ENCODE measurements at places on chromosomes 3 and 15.

DNA sequence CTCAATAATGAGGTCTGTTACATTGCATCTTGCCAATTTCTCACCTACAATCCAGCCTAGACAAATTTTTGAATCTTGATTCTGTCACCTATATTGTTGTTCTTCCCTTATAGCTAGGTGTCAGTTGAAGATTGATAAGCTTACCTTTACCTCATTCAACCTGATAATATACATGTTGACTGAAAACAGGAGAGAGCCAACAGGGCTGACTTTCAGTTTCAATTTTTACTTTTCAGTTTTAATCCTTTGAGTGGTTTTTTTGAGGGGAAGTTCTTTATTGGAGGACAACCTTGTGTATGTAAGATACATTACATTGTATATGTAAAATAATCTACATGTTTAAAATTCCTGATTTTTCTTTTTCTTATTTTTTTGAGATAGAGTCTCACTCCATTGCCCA, 5.8 kb downstream of the ATP13A5 start:
- no peak for DNase-seq

- DNase-seq, result no peak
Measured at GRCh38 chr15:63928185-63928842, 94.6 kb upstream of the HERC1 start.

DNA sequence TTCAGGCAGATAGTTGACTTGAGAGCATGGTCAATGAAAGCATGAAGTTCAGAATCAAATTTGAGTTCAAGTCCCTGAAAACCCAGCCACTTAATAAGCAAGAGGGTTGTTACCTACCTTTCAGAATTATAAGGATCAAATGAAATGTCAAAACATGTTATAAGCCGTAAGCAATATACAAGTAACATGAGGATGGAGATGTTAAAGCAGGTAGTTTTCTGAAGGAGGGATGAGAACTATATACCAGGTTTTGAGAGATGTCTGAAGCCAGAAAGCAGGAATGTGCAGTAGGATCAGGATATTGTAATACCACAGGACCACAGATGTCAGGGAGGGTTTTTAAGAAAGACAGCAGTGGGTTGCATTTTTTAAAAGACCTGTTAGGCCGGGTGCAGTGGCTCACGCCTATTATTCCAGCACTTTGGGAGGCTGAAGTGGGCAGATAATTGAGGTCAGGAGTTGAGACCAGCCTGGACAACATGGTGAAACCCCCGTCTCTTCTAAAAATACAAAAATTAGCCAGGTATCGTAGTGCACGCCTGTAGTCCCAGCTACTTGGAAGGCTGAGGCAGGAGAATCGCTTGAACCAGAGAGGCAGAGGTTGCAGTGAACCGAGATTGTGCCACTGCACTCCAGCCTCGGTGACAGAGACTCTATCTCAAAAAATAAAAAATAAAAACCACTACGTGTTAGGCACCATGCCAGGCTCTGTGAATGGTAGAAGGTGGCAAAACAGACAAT, 6.9 kb upstream of the EIF3J start:
- no peak for DNase-seq

- DNase-seq, result no peak
Measured at GRCh38 chr3:119367000-119367399, 72.8 kb downstream of the ARHGAP31 start.

- DNase-seq, result no peak
Measured at GRCh38 chr15:79322945-79323344, 12.0 kb downstream of the TMED3 start.

- no peak for DNase-seq
Measured at GRCh38 chr15:68674975-68675374, 96.2 kb downstream of the CORO2B start.

DNA sequence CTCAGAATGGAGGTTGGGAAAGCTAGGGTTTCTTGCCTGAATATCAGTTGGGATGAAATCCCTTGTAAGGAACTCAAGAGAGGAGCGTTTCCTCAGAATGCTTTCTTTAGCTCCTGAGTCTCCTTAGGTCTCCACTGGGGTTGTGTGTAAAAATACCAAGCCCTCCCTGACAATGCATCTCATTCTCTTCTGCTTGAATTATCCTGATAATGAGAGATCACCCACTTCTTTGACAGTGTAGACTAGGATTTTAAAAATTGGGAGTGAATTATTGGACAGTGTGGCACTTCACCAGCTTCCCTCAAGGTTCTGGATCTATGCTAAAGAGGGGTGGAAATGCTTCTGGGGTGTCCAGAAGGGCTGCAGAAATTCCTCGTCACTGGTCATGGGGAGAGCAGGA, 41.8 kb upstream of the POLG start:
- DNase-seq, result no peak

DNA sequence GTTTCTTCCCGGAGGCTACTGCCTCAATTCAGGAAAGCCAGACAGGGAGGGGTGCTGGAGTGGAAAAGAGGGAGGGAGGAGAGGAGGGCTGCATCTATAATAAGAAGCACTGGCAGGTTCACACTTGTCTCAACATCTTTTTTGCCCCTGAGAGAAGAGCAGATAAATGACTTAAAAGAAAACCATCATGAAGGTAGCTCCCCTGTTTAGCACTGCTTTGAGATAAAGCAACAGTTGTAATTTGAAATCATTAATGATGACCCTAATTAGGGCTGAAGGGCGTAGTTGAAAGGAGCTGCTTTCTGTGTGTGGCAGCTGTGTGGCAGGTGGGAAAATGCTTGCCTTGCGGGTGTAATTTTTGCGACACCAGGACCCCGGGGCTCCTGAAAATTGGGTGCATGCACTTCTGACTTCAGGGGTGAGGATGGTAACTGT, 222.8 kb upstream of the IL12A start:
- DNase-seq, result peak; percentile 58

DNA sequence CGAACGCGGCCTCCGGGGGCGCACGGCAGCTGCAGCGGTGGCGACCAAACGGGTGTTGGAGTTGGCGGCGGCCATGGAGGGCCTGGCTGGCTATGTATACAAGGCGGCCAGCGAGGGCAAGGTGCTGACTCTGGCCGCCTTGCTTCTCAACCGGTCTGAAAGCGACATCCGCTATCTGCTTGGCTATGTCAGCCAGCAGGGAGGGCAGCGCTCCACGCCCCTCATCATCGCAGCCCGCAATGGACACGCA, 725 bp downstream of the FEM1B start:
- DNase-seq, result peak; percentile 52

DNA sequence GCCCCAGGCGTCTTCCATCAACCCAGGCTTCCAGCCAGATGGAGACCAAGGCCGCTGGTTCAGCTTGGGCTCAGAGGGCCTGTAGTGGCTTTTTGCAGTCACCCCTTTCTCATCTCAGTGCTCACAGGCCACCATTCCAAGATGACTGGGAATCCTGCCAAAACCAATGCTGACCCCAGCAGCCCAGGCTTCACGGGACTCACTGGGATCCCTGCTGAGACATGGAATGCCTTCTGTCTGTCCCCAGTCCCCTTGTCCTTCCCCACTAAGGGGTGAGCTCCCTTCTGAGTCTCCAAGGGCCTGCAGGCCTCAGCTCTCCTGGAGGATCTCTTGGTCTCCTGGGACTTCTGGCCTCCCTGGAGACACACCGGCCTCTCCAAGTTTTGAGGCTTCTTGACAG, 77.4 kb upstream of the SEC13 start:
- peak; percentile 18 for DNase-seq

DNA sequence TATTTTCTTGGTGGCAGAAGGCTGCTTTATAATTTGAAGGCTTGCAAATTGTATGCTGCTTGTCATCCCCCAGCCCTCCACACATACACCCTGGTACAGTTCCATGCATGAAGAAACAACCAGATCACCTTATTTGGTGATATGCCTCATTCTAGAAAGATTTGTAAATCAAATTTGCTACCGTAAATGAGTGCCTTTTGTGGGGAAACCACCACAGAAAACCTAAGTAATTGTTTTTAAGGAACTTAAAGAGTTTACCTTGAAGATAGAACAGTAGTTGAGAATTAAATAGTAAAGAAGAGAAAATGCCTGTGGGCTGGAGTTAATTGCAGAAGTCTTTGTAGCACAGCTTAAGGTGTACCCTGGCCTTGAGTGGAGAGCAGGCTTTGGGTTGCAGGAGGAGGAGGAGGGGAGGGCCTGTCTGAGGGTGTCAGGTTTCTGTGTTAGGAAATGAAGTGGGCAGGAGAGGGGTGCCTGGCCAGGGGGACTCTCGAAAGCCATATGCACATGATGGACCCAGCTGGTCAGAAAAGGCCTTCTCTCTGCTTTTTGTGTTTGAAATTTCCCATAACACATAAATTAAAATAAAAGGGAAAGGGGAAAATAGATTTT, 6.9 kb downstream of the NIPA2 start:
- DNase-seq, result no peak

- DNase-seq, result no peak
Measured at GRCh38 chr15:52337198-52337853, 41.7 kb upstream of the MYO5C start.

- DNase-seq, result no peak
Measured at GRCh38 chr3:114011059-114011797, 45.1 kb downstream of the CCDC191 start.

DNA sequence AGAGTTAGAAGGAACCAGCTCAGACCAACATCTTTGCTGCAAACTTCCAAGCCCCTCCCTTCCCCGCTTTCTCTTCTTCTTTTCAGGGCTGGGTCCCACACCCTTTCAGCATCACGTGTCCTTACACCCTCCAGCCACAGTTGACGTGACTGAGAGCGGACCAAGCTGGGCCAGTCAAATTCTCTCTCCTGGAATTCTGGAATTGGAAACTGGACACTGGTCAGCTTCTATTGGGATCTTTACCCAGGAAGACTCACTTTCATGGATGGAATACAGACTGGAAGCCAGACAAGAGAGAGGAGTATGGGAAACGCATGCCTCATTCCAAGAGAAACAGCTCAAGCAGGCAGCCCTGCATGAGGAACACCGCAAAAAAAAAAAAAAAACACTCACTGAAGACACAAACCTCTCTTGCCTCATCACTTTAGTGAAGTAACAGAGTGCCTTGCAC, 12.4 kb upstream of the TPM1 start:
- DNase-seq, result no peak

GRCh38 chr3:106560451-106560966, 691.7 kb upstream of the CBLB start:
- DNase-seq, result no peak

DNA sequence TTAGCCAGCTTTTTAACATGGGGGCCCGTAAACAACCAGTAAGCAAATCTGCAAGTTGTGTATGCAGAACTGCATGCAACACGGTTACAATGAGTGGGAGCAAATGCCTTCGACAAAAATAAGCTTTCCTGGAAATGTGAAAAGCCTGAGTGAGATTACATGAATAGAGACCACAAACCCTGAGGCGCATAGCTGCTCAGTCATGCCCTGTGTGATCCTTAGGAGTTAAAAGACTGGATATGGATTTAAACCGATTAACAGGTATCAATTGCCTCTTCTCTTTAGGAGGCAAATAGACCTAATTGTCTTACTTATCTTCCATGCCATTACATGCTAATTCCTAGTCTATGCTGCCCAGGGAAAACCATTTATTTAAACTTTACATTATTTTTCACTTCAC, 810.3 kb downstream of the ROBO1 start:
- no peak for DNase-seq

DNA sequence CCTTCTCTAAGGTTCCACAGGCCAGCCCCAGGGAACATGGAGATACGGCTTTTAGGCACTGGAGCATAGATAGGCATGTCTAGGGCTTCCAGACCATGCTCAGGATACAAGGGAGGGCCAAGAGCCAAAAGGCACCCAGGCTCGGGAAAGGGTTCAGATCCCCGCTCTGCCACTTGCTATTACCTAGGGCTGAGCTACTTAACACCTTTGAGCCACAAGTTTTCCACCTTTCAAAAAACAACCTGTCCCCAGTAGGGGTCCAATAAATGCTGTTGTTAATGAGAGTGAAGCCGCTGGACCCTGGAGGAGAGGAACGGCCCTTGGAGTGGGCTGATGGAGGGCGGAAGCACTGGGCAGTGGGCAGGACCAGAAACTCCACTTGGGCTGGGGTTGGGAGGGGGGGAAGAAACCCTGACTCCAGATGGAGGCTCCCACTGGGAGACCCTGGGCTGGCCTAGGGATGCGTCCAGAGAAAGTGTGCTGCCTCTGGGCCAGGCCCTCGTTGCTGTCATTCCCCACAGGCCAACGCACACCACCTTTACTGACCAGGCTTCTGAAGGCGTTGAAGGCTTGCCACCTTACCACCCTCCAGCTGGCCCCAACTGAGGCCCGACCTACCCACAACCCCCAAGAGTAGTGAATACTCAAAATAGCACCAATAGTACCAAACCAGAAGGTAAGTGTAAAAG, 8.6 kb upstream of the ITPKA start:
- DNase-seq, result no peak

- DNase-seq, result no peak
Measured at GRCh38 chr3:124478830-124479229, 251.4 kb upstream of the UMPS start.

GRCh38 chr3:4993276-4994143, 14.3 kb downstream of the BHLHE40 start:
- no peak for DNase-seq

- no peak for DNase-seq
Measured at GRCh38 chr15:26102365-26102764, 239.2 kb upstream of the ATP10A start.
